ENCODE measurements at places on chromosomes 4 and X.

DNA sequence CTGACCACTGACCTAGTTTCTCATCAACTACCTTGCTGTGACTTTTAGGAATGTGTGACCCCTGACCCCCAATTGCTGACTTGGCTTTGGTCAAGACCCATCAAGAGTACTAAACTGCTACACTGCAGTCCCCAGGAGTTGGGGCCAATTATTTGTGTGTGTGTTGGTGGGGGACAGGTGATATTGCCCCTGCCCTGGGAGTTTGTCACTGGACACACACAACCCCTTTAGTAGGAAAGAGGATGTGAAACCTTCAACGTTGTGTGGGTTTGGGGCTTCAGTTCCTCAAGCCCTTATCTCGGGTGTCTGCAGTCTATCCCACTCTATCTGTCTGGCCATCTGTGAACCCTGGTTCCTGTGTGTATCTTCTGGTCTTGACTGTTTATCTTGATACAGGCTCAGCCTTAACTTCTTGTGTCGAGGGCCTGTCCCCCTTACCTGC is 6.5 kb downstream of the SASH3 start:
- no peak for DNase-seq

- DNase-seq, result peak; percentile 9
Measured at GRCh38 chrX:97132664-97133415, 249.1 kb downstream of the RPA4 start.

DNA sequence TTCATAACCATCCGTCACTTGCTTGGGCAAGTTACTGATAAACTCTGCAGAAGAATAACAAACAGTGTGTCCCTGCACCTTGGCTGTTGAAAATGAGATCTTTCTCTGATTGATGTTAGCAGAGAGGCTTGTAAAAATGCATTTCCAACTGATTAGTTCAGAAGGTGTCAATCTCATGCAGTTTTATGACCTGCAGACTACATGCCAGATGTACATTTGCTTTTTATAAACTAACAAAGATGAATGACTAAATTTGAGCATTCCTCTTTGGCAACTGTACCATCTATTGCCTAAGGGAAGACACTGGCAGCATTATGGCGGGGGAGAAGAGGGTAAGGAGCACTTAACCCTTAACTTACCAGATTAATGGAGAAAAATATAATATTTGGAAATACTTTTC is 192.8 kb downstream of the DCTD start:
- DNase-seq, result peak; percentile 13

GRCh38 chr4:55157559-55158277 is 32.3 kb upstream of the KDR start:
- DNase-seq, result no peak

DNA sequence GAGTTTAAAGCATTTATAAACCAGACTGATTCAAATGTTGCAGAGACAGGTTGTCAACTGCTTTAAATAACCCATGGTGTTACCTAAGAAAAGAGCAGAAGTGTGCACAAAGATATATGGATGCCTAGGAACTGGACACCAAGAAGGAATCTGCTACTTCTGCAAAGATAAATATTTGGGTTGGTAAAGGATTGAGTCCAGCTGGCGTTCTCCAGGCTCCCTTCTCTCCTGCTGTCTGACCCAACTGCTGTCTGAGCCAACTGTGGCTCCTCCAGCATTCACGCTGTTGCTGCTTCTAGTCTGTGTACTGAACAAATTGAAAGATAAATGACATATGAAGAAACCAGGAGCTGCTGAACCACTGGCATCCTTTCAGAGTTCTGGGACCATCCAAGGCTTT is 1167.8 kb upstream of the PRKX start:
- no peak for DNase-seq
